ENCODE measurements at places on chromosomes 1 and 21.
A peak's percentile ranks its signal among the peaks of the same experiment; 100 is the strongest.

- DNase-seq = no peak
These were observed 1183.7 kb upstream of the PRMT6 start for GRCh38 chr1:105872817-105873216.

GRCh38 chr21:38377165-38378088 is 120.6 kb downstream of the KCNJ15 start:
- no peak for DNase-seq

DNA sequence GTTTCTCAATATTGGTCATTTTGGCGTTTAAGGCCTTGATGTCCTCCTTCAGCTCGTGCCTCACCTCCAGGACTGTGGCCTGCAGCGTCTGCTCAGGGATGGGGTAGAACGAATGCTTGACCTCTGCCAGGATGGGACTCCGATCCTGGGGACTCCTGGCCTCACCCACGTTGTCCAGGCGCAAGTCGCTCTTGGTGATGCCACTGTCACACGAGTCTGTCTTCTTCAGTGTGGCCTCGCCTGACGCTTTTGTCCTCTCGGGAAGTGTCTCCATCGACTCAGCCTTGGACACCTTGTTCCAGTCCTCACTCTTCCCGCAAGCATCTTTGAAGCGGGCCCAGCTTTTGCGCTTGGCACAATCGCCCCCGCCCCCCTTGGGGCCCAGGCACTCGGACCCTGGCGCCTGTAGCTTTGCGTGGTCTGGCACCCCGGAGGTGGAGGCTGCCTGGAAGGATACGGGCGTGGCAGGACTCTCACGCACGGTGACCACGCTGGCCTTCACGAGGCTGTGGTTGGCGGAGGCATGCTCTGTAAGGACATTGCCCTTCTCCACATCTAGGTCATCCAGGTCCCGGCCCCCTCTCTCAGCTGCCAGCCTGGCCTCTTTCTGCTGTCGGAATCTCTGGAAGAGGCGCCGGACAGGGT is 354.8 kb downstream of the HHAT start:
- DNase-seq = no peak

DNA sequence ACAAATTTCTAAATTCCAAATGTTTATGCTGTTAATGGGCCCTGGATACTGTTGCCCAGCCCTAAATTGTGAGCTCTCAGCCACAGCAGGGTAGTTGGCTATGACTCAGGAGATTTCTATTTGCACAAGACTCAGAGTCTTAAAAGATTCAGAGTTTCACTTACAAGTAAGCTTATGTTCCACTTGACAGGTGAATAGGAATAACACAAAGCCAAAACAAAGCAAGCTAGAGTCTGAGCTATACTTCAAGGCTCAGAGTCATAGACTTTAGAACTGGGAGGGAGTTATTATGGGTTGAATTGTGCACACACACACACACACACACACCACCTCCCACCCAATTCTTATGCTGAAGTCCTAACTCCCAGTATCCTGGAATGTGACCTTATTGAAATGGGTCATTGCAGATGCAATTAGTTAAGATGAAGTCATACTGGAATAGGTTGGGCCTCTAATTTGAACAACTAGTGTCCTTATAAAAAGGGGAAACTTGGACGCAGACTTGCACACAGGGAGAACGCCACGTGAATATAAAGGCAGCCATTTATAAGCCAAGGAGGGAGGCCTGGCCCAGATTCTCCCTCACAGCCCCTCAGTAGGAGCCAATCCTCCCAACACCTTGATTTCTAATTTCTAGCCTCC is 30.2 kb downstream of the PRDX6 start:
- no peak for DNase-seq

DNA sequence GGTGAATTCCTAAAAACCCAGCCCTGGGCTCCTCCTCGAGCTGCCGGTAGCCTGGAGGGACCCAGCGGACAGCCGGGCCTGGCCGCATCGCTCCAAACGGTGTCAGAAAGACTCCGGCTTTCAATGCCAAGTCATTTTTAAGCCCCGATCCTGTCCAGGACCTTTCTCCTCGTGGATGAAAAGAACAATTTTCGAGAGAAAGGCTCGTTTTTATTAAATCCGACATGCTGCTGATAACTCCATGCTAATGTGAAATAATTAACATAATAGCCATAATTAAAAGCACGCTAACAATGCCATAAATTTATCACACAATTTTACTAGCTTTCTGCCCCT is 4.6 kb upstream of the FOXD3 start:
- no peak for DNase-seq

GRCh38 chr1:238647877-238648276 is 738.5 kb upstream of the CHRM3 start:
- no peak for DNase-seq

DNA sequence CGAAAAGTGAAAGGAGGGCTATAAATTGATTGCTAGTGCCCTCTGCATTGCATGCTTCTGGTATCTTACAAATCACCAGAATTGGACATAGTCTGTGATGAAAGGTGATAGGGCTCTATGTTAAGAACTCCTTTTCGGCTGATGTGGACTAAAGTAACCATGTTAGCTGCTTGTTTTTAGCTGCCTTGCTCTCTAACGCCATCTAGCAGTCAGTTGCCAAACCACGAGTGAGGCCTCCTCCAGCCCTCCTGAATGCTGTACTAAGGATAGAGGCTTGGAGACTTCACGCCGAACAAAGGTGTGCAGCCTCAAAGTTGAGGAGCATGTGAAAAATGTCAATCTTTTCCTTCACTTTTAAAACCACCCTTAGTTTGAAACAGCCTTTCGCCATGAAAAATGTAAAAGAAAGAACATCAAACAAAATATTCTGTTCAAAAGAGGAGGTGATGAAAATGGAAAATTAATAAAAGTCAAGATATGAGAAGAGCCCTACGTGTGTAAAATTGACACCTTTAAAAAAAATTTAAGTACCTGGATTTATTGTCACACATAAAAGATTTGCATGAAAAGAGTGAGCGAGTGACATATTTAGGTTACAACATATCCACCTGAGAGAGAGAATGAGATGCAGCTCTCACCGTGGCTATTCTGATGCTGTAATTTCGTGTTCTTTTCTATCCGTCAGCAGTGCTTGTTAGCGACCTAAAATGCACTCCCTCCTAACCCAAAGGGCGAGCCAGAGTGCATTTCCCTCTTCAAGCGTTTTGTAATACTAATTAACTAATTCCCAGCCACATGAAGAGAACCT is 8.1 kb downstream of the LRRC53 start:
- peak; percentile 57 for DNase-seq

DNA sequence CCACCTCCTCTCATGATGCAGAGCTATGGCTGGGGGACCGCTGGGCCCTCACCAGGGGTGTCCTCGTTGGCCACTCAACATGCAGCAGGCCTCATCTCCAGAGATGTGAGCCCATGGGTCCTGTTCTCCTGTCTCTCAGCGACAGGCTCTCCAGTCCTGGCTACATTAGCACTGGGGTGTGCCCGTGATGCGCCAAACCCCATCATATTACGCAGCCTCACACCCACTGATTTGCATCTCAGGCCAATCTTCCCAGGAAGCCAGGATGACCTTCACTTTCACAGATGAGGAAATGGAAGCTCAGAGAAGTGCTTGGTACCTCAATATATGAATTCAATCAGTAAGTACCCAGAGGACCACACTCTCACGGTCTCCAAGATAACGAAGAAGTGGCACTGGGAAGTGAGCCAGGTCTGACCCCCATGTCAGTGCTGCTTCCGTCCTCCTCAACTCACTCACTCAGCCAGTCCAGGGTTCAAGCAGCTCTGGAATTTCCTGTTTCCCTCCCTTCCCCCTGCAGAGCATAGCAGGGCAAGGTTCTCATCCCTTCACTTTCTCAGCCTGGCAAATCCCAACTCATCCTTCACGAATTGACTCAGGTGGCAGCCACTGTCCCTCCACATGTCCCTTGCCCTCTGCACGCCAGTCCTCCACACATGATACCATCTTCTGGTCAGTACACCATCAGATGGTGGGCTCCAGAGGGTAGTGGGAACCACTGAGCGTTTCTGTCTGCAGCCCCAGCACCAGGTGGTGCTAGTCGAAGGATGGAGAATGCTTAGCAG is 28.9 kb upstream of the EVA1B start:
- no peak for DNase-seq

DNA sequence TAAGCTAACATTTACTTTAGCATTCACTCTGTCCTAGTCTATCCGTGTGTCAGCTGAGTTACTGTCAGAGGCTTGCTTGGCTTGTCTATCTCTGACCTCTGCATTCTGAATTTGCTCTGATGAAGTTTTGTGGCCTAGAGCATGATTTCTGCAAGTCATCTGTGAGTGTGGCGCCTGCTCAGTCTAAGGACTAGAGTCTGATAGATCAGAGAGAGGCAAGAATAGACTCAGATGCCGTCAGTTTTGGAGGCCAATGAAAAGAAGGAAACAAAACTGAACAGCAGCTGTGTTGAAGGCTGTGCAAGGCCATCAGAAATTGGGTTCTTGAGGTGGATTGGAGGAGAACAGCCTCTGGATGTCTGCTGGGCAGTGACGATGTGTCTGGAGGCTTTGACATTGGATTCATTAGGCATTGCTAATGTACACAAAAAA is 573.1 kb downstream of the USP25 start:
- DNase-seq = no peak
